ENCODE measurements at places on chromosomes 5 and 9.

DNA sequence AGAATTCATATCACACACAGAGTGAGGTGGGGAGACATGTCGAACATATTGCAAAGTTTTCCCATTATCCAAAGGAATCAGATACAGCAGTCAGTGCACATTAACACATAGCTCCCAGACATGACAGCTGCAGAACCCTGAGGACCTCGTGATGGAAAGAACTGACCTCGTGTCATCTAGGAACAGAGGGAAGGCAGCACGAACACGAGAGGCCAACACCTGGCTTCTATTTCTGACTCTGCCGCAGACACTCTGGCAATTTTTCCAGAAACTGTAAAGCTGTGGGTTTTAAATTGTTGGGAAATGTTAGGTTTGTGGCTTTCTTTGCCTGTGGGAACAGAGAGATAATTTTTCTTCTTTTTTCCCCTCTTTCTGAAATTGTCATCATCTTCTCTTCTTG is 315.0 kb upstream of the PIK3R1 start:
- DNase-seq, result no peak

GRCh38 chr5:36666986-36667385 is 60.6 kb downstream of the SLC1A3 start:
- no peak for DNase-seq

DNA sequence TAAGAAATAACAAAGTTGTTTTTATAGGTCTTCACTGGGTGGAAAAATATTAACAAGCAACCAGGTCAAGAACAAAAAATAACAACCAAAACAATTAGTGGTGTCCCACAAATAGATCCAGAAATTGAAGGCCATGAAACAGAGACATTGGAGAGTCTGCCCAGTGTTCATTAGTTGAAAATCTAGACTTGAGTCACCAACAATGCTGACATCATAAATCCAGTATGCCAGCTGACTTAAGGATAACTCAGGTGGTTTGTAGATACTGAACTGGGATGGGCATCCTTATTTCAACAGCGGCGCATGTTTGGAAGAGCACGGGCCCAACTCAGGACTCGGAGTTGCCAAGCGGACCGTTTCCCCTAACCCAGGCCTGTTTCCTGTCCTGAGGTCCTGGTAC is 80.7 kb upstream of the TNFAIP8 start:
- DNase-seq, result no peak

DNA sequence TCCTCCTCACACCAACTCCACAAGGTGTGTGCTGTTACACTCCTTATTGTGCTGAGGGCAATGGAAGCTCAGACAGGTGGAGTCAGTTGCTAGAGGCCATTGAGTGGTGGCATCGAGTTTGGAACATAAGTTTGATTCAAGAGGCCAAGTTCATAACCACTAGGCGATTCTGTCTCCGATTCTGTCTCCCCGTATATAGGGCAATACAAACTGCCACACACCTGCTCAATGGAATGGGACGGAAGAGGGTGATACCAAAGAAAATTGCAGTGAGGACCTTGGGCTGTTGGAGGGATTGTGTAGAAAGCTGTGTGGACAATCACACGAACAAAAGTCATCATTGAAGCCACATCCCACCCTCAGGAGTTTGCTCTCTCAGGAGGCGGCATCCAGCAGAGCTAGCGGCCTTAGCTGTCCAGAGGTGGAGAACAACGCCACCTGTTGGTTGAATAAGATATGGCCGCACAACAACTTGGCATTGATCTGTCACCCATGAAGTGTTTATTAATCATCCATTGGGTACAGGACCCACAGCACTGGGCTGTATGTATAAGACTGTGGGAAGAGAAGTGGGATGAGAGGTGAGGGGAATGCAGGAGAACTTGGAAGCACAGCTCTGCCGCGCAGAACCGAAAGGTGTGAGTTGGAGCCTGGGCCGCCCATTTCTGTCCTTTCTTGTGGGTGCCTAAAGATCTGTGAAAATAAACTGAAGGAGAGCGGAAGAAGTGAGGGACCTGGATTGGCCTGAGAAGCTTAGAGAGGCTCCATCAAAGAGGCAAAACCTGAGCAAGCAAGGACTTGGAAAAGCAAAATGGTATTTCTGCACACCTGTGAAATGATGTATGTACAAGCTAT is 16.1 kb upstream of the NEUROG1 start:
- DNase-seq, result peak; percentile 78

GRCh38 chr9:37229882-37230482 is 109.6 kb downstream of the ZCCHC7 start:
- no peak for DNase-seq

GRCh38 chr5:59683311-59683710 is 210.2 kb downstream of the PDE4D start:
- DNase-seq, result no peak

DNA sequence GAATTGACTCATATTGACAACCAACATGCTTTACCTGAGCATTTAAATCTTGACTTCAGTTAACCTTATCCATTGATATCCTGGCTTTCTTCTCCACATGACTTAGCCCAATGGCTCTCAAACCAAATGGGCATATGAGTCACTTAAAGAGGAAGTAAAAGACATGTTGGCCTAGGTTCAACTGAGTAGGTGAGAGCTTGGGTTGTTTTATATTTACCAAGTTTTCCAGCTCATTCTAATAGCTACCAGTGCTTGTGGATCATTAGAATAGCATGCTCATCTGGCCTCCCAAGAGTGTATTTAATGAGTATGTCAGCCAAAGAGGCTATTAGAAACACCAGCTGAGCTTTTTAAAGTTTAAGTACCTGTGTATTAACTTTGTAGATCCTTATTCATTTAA is 1049.0 kb downstream of the PTPRD start:
- no peak for DNase-seq

Data from body of pancreas (tissue), 4 donors.